ENCODE measurements at places on chromosomes 11 and 22. TPM values are rescaled to one million over a fixed set of nuclear protein-coding genes. Genes with fewer than 3 reads are reported as not detected.

GAB4 gene
- not detected for total RNA-seq

KREMEN1 gene
- 13.6 TPM for total RNA-seq

ARHGAP8 gene
- 39.4 TPM for total RNA-seq

DSCAML1 gene
- 1.8 TPM for total RNA-seq

GRCh38 chr11:45185228-45185729 is 38.8 kb downstream of the PRDM11 start:
- no peaks in the 10 kb centered on the region for H3K4me1 ChIP-seq
- H3K27ac ChIP-seq, result no peak overlapping the region
- H3K36me3 ChIP-seq, result no peaks in the 10 kb centered on the region
- no peak for DNase-seq
- H3K27me3 ChIP-seq, result no peaks in the 10 kb centered on the region
- H3K4me3 ChIP-seq, result no peak overlapping the region

DNA sequence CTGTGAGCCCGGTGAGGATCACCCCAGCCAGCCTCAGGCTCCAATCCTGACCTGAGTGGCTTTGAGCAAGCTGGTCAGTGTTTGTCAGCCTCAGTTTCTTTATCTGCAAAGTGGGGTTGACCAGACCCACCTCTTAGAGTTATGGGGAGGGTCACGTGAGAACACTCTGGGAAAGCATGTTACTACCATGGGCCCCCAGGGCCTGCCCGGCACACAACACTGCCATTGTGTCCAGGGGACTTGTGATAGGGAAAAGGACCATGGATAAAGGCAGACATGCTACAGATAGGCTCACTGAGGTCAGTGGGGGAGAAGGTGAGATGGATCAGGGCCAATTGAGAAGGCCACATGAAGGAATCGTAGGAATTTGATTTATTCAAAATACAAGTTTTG is 32.1 kb upstream of the SUSD2 start:
- no peak overlapping the region for H3K27ac ChIP-seq
- H3K4me3 ChIP-seq, result no peak overlapping the region
- no peaks in the 10 kb centered on the region for H3K36me3 ChIP-seq
- peaks cover 38% of the 10 kb centered on the region for H3K4me1 ChIP-seq
- DNase-seq, result no peak

DNA sequence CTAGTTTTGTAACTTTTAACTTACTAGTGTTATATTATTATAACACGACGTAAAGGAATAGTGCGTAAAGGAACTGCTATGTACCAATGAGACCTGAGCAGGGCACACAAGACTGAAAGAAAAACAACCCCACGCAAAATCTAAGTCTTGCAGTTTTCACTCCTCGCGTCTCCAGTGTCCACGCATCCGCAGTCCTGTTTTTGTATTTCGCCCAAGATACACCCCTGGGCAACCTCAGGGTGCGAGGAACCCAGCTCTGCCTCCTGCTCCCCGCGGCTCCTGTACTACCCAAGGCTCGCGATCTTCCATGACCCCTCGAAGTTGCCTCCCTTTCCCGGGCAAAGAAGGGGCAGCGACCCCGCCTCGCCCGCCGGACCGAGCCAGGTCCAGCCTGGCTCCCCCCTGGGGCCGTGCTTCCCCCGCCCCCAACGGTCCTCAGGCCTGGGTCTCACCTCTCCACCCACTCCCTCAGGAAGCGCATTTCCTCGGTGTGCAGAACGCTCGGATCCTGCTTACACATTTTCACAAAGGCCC is 393 bp downstream of the ST13 start:
- H3K36me3 ChIP-seq, result no peaks in the 10 kb centered on the region
- no peaks in the 10 kb centered on the region for H3K27me3 ChIP-seq
- peak overlapping the region; percentile 94 for H3K4me3 ChIP-seq
- H3K4me1 ChIP-seq, result no peaks in the 10 kb centered on the region

GRCh38 chr11:112391086-112391485 is 130.4 kb upstream of the PLET1 start:
- H3K4me3 ChIP-seq, result no peak overlapping the region
- no peak overlapping the region for H3K27ac ChIP-seq
- H3K36me3 ChIP-seq, result no peaks in the 10 kb centered on the region

DNA sequence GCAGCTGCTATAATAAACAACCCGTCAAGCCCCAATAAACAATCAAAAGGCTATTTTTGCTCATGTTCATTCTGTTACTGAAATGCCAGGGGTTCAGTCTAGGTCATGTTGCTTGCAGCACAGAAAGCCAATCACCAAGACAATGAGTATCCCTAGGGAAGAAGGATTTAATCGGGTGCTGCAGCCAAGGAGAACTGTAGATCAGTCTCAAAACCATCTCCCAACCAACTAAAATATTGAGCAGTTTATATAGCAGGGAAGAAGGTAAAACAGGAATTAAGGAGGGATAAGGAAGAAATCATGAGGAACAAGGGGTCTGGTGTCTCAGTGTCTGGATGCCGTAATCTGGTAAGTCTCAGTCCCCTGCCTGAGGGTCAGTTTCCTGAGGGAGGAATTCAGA is 169.5 kb downstream of the BLID start:
- no peaks in the 10 kb centered on the region for H3K27me3 ChIP-seq
- H3K36me3 ChIP-seq, result no peaks in the 10 kb centered on the region
- H3K27ac ChIP-seq, result no peak overlapping the region
- H3K4me3 ChIP-seq, result no peak overlapping the region
- DNase-seq, result no peak
- H3K4me1 ChIP-seq, result no peaks in the 10 kb centered on the region

DNA sequence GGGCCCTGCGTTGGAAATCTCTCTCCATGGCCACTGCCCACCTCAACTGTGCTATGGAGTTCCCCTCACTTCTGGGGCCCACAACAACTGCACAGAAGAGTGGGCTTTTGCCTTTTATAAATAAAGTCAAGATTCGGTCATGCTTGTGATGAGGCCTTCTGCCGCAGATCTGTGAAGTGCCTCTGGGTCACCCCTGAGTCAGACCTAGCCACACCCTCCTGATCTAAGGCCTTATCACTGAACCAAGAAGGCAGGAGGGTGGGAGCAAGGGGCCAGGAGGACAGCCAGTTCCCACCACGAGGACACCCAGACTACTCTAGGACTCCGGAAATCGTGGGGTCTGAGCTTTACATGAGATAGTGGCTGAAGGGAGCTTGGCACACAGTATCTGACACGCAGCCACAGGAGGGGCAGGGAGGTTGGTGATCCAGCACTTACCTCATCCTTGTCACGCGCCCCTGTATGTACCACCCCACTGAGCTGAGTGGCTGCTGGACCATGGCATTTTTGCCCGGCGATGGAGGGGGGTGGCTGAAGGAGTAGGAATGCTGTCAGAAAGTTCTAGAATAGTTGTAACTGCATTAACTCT is 115.7 kb downstream of the ABTB2 start:
- no peak for DNase-seq
- H3K27ac ChIP-seq, result no peak overlapping the region
- no peaks in the 10 kb centered on the region for H3K4me1 ChIP-seq
- H3K27me3 ChIP-seq, result no peaks in the 10 kb centered on the region

DNA sequence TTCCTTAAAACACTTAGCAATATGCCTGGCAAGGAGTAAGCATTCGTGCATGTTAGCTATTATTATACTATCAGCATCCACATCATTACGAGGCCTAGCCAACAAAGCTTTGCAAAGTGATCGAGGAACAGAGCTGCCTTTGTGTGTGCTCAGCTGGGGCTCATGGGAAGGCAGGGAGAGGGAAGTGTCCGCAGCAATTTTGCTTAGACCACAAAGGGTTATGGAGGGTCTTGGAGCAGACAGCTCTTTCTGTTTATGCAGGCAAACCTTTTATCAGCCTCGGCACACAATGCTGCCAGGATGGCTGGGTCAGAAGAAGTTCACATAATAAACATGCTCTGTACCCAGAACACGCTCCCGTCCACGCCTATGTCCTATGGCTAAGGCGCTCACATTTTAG is 10.9 kb upstream of the DKK3 start:
- no peak overlapping the region for H3K4me3 ChIP-seq
- DNase-seq, result no peak
- H3K4me1 ChIP-seq, result no peaks in the 10 kb centered on the region
- H3K27ac ChIP-seq, result peak overlapping the region; percentile 45
- H3K36me3 ChIP-seq, result no peaks in the 10 kb centered on the region

DNA sequence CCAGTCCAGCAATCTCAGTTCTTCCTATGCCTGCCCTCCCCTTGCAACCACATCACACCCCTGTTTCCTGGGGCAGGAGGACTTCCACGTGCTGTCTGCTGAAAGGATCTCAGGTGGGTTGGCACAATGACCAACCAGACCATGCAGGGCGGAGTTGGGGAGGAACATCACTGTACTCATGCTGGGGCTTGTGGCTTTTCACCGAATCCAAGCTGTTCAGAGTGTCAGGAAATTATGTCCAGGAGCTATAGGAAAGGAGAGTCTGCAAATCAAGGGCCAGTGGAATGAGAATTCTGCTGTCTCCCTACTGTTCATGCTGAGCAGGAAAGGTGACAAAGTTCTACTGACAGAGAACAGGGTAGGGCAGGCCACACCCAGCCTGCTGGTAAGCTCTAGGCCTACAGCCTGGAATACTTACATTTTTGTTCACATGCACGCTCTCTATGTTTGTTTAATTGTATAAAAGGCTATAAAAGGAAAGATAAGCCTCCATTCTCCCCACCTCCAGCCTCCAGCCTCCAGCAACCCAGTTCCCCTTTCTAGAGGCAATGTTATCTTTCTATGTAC is 1.7 kb upstream of the PLAAT2 start:
- H3K27ac ChIP-seq, result peak overlapping the region; percentile 50
- no peak for DNase-seq
- no peaks in the 10 kb centered on the region for H3K27me3 ChIP-seq
- H3K4me3 ChIP-seq, result no peak overlapping the region
- no peaks in the 10 kb centered on the region for H3K36me3 ChIP-seq

- H3K27ac ChIP-seq, result no peak overlapping the region
- no peak overlapping the region for H3K4me3 ChIP-seq
- H3K36me3 ChIP-seq, result no peaks in the 10 kb centered on the region
- H3K27me3 ChIP-seq, result no peaks in the 10 kb centered on the region
- no peaks in the 10 kb centered on the region for H3K4me1 ChIP-seq
These were observed 660.9 kb downstream of the BRD1 start for GRCh38 chr22:49166746-49167145.

DNA sequence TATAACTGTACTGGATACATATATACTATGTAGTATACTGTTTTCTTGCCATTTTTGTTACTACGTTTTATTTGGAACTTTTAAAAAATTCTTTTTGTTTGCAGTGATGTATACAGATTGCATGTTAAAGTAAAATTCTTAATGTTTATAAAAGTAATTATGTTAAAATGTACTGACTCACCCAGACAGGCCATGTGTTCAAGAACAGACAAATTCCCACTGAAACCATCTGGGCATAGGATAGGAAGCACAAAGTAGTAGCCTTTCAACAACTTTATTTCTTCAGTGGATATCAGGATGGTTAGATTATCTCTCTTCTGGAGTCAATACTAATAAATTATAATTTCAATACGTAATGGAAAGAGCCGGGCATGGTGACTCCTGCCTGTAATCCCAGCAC is 19.8 kb downstream of the PRMT3 start:
- H3K27ac ChIP-seq, result no peak overlapping the region
- H3K4me1 ChIP-seq, result no peaks in the 10 kb centered on the region
- no peak overlapping the region for H3K4me3 ChIP-seq

GRCh38 chr11:12812849-12813248 is 138.6 kb downstream of the TEAD1 start:
- no peak for DNase-seq
- H3K4me3 ChIP-seq, result no peak overlapping the region
- H3K36me3 ChIP-seq, result no peaks in the 10 kb centered on the region
- peaks cover 15% of the 10 kb centered on the region for H3K4me1 ChIP-seq

Data from breast epithelium (tissue), 4 donors.